Body of pancreas (tissue), 4 donors: ENCODE measurements at places on chromosomes 6 and 20.

DNA sequence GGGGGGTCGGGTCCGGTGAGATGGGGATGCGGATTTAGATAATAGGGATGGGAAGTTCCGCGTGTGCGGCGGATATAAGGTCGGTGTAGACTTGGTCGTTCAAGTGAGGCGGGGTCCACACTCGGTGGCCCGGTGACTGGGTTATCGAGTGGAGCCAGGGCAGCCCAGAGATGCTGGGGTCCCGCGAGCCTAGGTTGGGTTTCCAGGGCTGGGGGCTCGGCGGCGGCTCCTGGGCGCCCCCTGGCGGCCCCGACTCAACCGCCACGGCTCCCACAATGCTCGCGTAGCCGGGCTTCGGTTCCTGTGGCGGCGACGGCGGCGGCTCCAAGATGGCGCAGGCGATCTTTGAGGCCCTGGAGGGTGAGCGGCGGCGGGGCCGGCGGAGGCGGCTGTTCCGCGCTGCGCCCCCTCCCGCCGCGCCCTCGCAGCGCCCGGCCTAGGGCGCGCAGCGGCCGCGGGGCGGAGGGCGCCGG lies at the start of gene ZNF341:
TSS of gene ZNF341 (plus strand) at position 304 of the 473 bp plus-strand sequence. CDS start at position 330, 26 bp downstream.
- peak; percentile 92 for DNase-seq

GRCh38 chr6:116983375-116983774 lies 106.3 kb downstream of the RFX6 start:
- DNase-seq = no peak

DNA sequence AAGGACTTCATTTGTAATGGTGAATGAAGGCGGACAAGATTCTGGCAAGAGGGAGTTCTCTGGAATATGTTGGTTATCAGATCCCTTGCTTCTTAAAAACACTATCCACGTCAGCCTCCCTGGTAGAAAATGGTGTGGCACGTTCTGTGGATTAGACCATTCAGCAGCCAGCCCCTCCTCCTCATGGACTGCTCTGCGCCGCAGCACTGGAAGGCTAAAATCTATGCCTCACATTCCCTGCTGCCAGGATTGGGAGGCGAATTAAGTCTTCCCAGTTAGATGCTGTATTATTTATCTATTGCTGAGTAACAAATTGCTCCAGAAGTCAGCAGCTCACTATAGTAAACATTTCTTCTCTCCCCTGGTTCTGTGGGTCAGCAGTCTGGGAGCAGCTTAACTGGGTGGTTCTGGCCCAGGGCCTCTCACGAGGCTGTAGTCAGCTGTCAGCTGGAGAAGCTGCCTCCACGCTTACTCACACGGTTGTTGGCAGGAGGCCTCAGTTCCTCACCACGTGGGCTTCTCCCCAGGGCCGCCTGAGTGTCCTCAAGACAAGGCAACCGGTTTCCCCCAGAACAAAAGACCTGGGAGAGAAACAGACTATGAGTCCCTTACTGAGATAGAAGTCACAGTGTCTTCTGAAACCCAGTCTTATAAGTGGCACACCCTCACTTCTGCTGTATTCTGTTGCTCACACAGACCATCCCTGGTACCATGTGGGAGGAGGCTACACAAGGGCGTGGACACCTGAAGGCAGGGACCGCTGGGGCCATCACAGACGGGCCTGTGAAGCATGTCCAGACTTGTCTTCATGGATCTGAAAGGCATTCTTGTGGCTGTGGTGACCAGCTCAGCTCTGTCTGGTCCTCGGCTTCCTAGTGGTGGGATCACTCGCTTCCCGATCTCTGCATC lies 101.0 kb downstream of the NRN1 start:
- DNase-seq = peak; percentile 47

- no peak for DNase-seq
Observed at GRCh38 chr20:33394718-33395117, 6.6 kb downstream of the CDK5RAP1 start.

- DNase-seq = no peak
Observed at GRCh38 chr6:84182001-84182400, 45.4 kb downstream of the CEP162 start.

GRCh38 chr20:10259166-10259565 lies 40.5 kb downstream of the SNAP25 start:
- DNase-seq = no peak

DNA sequence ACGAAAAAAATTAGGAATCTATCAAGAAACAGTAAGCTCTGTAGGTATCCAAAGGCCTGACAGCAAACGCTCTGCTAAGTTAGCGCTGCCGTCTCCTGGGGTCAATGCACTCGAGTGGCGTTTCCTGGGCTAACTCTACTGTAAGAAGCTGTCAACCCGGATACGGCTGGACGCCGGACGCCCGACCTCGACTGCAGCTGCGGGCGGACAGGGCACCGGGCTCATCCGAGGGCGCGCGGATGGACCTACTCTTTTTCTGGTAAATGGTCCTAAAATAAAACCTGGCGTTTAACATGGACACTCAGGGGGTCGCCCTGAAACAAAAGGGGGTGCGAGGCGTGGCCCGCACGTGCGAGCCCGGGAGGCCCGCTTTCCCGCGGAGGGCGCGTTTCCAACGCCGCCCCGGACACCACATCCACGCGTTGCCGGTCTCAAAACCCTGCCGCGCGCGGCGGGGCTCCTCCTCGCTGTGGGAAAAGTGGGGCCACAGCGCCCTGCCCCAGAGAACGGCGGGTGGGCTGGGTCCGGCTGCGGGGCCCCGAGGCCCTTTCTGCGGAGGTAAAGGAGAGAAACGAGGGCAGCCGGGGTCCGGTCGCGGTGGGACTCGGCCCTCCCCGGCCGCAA lies 537 bp downstream of the TCP1 start:
- peak; percentile 57 for DNase-seq

DNA sequence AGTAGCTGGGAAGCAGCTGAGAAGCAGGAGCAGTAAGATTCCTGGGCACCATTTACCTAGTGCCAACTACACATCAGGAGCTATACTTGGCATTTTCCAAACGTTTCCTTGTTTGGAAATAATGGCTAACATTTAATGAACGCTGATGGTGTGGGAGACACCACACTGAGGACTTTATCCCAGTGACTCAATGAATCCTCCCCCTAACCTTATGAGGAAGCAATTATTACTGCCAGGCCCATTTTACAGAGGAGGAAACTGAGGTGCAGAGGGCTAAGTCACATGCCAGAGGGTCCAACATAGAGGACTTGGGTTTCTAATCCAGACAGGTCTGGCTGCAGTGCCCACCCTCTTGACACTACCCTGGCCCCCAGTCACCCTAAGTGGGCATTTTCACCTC lies 6.1 kb downstream of the PTGIS start:
- no peak for DNase-seq

- DNase-seq = no peak
Observed at GRCh38 chr20:37341632-37342031, 4.3 kb upstream of the SRC start.

DNA sequence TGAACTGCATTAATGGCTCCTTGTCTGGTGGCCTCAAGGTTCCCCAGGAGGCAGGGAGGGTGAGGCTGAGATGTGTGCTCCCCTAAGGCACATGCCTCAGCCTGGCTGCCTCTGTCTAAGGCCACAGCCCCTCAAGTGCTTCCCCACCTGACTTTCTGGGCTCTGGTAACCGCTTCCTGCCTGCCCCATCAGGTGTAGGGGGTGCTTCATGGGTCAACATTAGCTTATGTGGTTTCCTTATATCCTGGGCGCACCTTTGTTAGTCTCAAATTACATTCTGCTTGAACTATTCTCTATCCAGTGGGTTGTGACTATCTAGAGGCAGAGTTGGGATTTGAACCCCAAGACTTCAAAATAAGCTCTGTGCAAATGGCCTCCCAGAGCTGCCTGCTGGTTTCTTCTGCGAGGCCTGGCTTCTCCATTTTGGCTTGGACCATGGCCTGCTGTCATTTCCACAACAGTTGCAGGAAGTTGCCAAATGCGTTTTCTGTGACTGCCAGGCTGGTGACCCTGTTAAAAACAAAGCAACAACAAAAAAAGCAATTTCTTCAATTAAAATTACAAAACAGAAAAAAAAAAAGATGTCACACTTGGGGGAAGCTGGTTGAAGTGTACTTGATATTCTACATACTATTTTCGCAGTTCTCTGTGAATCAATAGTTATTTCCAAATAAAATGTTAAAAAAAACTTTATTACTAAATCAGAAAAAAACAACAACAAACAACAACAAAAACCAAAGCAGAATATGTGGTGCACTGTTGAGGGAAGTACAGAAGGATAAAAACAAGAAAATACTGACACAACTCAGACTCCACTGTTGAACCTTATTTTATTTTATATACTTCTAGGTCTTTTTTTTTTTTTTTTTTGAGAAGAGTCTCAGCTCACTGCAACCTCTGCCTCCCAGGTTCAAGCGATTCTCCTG lies 20.0 kb upstream of the ZNFX1 start:
- DNase-seq = no peak

DNA sequence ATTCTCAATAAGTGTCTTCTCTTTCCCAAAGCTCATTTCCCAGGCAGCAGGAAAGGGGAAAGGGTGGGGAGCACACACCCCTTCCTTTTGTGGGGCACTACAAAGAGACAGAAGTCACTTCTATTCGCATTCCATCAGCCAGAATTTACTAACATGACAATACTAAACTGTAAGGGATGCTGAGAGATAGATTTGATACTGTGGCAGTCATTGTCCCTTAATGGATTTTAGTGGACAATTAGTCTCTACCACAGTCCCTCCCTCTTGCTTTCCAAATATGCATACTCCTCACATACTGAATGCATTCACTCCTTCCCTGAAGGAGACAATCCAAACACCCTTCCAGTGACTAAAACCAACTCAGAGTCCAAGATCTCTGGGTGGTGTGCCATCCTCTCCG lies 50.5 kb downstream of the ABRACL start:
- DNase-seq = no peak

GRCh38 chr20:47241345-47241781 lies 115.1 kb downstream of the ZMYND8 start:
- no peak for DNase-seq

DNA sequence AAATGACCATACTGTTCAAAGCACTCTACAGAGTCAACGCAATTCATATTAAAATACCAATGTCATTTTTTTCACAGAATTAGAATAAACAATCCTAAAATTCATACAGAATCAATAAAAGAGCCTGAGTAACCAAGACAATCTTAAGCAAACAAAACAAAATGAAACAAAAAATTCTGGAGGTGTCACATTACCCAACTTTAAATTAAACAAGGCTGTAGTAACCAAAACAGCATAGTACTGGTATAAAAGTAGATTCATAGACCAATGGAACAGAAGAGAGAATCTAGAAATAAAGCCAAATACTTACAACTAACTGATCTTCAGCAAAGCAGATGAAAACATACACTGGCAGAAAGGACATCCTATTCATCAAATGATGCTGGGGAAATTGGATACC lies 346.9 kb upstream of the JAG1 start:
- no peak for DNase-seq

DNA sequence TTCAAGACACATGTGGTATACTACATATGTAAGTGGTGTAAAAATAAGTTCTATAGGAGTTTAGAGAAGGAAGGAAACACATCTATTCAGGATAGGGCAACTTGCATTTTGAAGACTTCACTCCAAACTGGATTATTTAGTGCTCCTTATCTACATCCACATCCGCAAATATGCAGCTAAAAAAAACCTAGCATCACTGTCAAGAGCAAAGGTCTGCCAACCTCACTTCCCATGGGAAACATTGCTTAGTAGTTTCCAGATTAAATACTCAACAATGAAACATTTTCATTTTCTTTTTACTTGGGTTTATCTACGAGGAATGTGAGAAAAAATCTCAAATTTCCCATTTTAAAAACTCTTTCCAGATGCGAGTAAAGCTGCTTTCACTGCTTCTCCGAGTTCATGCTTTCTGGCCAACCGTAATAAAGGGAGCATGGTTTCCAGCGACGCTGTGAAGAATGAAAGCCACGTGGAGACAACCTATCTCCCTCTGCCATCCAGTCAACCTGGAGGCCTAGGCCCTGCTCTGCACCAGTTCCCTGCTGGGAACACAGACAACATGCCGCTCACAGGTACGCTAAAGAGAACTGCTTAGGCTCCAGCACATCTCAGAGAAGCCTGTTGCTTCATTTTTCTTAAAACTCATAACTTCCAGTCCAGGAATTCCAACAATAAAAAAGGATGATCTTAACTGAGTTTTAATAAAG lies 48.2 kb downstream of the RFX6 start:
- DNase-seq = no peak

DNA sequence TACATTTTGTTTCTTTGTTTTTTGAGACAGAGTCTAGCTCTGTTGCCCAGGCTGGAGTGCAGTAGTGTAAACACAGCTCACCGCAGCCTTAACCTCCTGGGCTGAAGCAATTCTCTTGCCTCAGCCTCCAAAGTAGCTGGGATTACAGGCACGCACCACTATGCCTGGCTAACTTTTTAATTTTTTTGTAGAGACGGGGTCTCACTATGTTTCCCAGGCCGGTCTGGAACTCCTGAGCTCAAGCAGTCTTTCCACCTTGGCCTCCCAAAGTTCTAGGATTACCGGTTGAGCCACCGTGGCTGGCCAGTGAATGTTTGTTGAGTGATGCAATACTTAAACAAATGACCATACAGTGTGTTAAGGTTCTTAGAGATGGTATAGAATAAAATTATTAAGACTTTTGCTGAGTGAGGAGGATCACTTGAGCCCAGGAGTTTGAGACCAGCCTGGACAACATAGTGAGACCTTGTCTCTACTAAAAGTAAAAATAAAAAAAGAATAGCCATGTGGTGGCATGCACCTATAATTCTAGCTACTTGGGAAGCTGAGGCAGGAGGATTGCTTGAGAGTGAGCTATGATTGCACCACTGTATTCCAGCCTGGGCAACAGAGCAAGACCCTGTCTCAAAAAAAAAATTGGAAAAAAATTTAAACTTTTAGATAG lies 13.4 kb downstream of the CEP250 start:
- no peak for DNase-seq

GRCh38 chr6:158043008-158043407 lies 61.3 kb downstream of the SYNJ2 start:
- no peak for DNase-seq

DNA sequence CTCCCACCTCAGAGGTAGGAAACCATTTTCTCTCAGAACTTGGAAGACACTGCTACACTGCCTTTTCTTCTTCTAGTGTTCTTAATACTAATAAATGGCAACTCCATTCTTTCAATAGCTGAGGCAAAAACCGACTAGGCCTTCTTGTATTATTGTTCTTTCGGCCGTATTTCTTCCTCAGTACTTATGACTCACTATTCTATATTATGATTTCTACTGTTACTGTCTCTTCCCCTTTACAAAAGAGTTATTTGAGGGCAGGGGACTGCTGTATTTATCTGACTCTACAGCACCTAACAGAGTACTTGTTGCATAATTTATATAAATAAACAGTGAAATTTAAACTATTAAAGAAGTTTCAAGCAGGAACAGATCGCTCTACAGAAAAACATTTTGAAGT lies 3.1 kb downstream of the DNAAF9 start:
- DNase-seq = no peak

DNA sequence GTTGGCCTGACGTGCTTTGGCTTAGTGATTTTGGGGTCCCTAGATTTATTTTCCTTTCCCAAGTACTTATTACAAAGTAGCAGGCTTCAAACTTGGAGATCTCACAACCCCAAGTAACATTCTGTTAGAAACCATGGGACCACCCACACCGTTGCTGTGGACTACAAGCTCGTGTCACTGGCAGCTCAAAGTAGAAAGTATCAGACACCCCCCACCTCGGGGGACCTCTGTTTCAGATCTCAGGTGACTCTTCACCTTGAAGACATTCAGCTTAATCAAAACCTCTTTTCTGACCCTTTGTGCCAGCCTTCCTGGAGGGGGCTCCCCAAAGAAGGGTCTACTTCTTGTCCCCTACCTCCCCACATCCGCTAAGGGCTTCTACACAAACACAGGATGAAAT lies 15.7 kb upstream of the MYT1 start:
- no peak for DNase-seq

- DNase-seq = no peak
Observed at GRCh38 chr6:43746071-43746470, 23.9 kb upstream of the VEGFA start.

GRCh38 chr6:143843677-143843999 lies 500 bp downstream of the LTV1 start:
- no peak for DNase-seq
